ENCODE measurements at places on chromosomes 12 and 14.

DNA sequence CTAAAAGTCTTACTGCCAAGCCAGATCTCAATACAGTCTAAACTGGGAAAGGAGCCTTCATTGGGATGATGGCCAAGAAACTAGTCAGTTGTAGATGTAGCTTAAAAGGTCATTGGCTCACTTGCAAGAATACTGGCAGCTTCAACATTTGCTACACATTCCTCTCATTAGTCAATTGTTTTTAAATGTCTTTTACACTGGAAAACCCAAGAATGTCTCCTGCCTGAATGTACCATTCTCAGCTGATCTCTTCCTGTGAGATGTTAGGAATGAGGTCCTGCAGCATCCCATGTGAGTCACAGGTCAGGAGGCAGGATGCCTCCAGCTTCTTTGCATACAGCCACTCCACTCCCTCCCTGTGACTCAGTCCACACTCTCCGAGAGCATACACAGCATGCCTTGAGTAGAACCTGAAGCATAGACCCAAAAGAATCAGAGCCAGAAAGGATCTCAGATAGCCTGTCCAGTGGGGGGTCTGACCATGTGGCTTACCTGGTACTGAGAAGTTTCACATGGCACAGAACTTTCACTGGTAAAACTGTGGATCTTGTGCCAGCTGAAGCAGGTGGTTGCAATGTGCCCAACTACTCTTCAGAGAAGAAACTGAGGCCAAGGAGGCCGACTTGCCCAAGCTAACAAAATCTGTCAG, 56.0 kb upstream of the HECTD1 start:
- DNase-seq: peak; percentile 99

- peak; percentile 25 for DNase-seq
Observed at GRCh38 chr12:77893918-77894317, 63.2 kb downstream of the NAV3 start.

- no peak for DNase-seq
Observed at GRCh38 chr12:93008044-93008778, 79.1 kb upstream of the EEA1 start.

DNA sequence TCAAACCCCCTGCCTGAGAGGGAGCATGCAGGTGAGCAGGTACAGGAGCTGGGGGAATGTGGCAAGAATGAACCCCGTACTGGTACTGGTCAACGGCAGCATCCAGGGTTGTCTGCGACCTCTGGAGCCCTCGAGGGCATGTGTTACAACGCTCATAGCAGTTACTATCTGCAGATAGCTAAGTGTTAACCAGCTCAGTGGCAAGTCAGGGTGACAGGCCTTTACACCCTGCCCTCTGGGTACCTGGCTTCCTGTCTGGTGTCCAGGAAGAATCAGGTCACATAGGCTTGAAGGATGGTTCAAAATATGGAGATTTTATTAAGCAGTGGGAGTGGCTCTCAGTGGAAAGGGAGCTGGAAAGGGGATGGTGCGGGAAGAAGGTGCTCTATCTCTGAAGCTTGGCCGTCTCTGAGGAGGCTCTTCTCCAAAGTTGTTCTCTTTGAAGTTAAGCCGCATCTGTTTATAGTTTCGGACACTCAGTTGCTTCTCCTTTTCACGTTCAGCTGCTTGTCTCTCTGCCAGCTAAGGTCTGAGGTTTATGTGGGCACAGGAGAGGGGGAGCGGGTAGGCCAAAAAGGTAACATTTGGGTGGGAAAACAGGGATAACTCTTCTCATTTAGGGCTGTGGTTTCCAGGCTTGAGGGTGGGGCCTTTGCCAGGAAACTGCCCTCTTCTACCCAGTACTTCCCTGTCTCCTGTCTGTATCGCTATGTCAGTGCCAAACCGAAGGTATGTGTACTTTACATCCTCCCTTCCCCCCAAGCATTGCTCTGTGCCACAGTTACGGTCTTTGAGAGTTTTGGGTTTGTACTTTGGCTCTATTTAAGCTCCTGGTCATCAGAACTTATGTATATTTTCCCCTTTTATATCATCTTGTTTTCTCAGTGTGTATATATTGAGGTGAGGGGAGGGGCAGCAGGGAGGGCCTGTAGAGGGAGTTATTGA, 305.8 kb downstream of the RGS6 start:
- no peak for DNase-seq

DNA sequence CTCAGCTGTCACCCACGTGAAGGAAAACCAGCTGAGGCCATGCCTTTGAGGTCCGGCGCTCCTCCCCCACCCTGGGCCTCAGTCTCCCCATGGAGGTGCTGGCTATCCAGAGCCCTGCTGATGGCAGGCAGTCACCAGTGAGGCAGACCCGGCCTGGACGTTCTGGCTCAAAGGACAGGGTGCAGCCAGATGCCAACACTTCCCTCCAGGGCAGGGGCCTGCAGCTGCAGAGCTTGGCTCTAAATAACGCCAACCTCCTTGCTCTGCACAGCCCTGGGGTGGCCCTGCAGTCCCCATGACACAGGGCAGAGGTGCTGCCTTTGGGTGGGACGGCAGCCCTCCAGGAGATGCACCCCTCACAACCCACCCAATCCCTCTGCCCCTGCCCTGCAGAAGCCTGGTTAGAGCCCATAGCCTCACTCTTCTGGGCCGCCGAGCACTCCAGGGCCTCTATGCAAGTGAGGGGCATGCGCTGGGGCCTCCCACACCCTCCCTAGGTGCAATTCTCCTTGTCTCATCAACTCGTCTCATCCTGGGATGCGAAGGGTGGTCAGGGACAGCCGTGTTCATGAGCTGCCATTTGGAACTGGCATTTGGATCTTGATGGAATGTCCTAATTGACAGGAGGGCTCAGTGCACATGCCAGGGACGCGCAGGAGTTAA, 30.4 kb downstream of the CCDC85C start:
- DNase-seq: no peak

GRCh38 chr12:21541773-21542172, 15.7 kb downstream of the SPX start:
- no peak for DNase-seq

- DNase-seq: no peak
Observed at GRCh38 chr14:72818998-72819397, 74.9 kb downstream of the DPF3 start.

Data from amniotic epithelial cell (primary cell).